WTC11 (cell line): ENCODE measurements at places on chromosomes 12 and 14.
A peak's percentile ranks its signal among the peaks of the same experiment; 100 is the strongest.

GRCh38 chr12:82325540-82326336 is 32.4 kb downstream of the CCDC59 start:
- DNase-seq = no peak

DNA sequence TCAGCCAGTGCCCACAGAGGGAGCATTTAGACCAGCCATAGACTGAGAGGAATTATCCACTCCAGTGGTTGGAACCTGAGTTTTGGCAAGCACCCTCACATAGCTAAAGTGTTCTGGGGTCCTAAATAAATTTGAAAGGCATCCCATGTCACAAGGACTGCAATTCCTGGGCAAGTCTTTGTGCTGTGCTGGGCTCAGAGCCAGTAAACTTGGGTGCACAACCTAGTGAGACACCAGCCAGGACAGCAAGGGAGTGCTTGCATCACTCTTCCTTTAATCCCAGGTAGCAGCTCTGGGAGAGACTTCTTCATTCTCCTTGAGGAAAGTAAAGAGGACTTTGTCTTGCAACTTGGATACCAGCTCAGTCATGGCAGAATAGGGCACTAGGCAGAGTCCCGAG is 142.0 kb upstream of the FSCB start:
- DNase-seq = no peak

GRCh38 chr12:66047411-66048021 is 83.0 kb downstream of the LLPH start:
- no peak for DNase-seq

DNA sequence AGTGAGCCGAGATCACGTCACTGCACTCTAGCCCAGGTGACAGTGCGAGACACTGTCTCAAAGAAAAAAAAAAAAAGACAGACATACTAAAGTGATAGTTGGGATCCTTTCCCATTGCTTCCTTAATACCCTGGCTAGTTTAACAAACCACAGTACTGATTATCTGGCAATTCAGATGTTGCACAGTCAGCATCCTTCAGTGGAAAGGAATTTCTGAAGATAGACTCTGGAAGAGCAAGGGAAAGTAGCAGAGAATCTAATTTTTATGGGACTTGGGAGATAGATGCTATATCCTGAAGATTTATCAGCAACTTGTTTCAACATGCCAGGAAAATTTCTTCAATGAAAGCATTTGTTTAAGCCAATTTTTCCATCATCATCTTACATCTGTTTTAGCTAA is 6.5 kb upstream of the PPFIBP1 start:
- no peak for DNase-seq

DNA sequence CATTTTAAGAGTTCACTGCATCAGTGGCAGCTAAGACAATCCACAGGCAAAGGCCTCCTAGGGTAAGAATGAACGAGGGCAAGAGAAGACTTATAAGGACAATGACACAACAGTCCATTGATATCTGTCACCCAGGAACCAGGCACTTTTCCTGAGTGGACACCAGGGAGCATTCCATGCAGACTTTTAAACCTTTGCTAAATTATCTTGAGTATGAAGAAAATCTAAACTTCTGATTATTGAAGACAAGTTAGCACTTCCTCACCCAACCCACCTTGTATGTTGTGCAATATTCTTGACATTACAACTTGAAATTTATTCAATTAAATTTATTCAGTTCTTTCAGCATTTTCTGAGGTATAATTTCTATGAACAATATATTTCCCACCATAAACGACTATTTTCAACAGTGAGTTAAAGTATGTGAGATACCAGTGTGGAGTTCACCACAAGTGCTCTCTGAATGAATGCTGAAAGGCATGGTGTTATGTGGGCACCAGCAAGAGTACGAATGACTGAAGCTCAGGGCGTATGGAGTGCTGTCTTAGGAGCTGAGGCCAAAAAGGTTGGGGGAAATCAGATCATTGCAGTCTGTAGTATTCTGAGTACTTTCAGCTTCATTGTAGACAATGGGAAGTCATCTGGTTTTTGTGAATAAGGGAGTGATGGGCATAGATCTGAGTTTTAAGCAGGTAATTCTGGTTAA is 124.3 kb upstream of the LMNTD1 start:
- no peak for DNase-seq

DNA sequence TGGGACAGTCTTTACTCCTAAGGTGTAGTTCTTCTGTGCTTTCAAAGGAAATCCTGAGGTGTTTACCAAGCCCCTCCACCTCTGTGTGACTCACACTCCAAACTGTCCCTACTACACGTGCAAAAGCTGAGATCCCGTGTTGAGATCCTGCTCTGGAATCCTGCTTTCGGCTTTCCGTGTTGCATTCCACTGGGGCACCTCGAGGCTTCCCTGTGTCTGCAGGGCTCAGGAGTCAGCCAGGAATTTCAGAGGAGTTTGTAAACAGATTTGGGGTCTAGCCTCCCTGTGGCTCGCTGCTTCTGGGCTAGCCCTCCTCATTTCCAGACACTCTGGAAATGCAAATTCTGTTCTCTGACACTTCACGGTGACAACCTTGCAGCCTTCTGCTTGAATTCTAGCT is 48.4 kb downstream of the CACNA2D4 start:
- no peak for DNase-seq

GRCh38 chr12:49636574-49636973 is 13.2 kb downstream of the PRPF40B start:
- DNase-seq = no peak

DNA sequence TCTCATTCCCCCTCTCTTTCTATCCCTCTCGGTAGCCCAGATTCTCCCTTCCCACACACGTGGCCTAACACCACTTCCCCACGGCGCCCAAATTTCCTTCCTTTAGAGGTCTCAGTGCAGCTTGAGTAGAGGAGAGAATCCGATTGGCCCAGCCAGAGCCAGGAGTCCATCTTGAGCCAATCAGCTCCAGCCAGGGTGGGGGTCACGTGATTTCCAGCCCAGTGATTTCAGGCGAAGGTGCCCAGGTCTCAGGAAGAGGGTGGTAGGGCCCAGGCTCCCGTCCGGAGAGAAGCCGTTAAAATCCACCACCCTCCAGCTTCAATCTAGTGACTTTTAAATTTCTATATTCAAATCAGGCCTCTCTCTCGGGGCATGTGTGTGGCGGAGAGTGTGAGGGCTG is 45.2 kb upstream of the MYL2 start:
- DNase-seq = no peak

DNA sequence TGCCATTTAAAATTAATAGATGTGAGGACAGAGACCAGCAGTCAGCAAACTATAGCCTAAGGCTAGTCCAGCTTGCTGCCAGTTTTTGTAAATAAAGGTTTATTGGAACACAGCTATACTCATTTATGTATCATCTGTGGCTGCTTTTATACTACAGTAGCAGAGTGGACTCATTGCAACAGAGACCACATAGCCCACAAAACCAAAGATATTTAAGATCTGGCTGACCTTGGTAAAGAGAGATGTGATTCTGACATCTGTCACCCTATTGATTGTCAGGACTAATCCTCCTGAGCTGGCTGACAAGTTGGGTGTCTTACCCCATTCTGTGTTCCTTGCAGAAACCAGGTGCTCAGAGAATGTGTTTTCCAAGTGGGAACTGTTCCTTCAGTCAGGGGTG is 99.9 kb downstream of the BEGAIN start:
- no peak for DNase-seq

DNA sequence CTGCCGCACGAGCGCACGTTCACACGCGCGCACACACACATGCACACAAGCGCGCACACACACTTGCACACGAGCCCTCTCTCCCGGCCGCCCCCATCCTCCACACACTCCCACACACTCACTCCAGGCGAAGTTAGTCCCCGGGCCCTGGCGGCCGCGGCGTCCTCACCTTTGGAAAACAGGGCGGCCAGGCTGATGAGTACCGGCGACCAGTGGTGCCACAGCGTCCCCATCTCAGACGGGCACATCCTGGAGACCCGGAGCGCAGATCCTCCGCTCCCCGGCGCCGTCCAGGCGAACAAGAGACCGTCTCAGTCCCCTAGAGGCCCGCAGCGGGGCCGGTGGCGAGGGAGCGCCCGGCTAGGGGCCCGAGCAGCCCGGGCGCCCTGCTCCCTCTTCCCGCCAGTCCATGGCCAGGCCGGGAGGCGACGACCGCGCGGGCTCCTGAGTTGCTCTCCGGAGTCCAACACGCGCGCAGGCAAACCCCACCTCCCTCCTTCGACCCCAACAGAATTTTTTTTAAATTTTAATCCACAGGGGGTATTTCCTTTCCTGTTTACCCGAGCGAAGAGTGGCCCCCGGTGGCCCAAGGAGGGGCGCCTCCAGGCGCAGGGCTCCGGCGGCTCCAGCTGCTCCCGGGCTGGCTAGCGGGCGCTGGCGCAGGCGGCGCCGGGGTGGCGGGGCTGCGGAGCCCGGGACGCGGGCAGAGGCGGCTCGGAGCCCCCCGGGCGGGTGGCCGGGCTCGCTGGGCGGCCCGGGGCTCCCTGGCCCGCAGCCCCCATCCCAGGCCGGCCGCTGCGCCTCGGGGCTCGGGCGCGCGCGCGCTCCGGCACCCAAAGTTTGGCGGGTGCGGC is 506 bp downstream of the TMEM132D start:
- peak; percentile 12 for DNase-seq

GRCh38 chr14:40525314-40525713 is 1081.4 kb upstream of the LRFN5 start:
- no peak for DNase-seq

DNA sequence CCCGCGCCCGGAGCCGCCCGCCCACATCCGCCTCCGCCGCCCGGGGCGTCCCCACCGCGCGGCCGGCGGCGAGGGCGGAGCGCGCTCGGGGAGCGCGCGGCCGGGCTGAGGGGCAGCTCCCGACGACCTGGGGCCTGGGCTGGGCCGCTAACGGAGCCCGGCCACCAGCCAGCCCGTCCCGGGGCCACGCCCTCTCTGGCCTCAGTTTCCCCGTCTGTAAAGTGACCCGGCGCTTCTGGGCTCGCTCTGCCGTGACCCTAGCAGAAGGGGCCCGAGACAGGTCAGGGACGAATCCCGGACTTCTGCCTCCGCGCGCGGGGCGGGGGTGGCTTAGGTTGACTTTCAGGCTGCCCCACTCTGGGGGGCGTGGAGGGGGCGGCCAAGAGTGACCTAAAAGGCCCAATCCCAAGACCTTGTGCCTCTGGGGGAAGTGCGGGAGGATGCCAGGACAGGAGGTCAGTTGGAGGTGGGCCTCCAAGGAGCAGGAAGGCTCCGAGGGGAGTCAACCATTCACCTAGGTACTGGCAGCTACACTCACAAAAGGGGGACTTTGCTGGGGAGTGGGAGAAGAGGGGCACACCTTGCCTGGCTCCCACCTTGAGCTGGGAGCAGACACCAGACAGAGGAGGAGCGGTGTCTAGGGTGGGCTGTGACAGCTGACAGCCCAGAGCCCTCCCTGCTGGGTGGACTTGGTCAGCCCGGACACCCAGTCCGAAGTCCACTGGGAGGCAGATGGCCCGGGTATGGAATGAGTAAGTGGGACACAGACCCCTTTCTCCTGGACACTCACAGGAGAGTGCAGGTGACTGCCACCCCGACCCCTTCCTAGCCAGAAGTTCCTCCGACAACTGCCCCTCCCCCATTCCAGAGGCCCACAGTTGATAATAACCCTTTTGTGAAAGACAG is 486 bp upstream of the AKT1 start:
- DNase-seq = no peak

- DNase-seq = no peak
Observed at GRCh38 chr12:75641031-75641780, 129.8 kb upstream of the KRR1 start.

- DNase-seq = peak; percentile 79
Observed at GRCh38 chr12:10722905-10723746, at the start of gene YBX3. YBX3 (minus strand) TSS chr12:10723323; CDS start chr12:10723111, 212 bp downstream.

GRCh38 chr12:95614390-95614982 is 63.2 kb upstream of the USP44 start:
- DNase-seq = no peak

- no peak for DNase-seq
Observed at GRCh38 chr14:50820786-50821509, 10.0 kb downstream of the NIN start.

DNA sequence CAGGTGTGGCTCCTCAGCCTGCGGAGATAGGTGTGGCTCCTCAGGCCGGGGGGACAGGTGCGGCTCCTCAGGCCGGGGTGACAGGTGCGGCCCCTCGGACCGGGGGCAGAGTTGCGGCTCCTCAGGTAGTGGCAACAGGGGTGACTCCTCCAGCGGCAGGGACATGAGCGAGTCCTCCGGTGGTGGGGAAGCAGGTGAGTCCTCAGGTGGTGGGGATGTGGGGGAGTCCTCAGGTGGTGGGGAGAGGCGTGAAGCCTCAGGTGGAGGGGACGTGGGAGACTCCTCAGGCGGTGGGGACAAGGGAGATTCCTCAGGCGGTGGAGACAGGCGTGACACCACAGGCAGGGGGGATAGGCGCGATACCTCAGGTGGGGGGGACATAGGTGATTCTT is 9.2 kb downstream of the KMT2D start:
- no peak for DNase-seq

- no peak for DNase-seq
Observed at GRCh38 chr12:108567406-108568337, 5.3 kb downstream of the ISCU start.

DNA sequence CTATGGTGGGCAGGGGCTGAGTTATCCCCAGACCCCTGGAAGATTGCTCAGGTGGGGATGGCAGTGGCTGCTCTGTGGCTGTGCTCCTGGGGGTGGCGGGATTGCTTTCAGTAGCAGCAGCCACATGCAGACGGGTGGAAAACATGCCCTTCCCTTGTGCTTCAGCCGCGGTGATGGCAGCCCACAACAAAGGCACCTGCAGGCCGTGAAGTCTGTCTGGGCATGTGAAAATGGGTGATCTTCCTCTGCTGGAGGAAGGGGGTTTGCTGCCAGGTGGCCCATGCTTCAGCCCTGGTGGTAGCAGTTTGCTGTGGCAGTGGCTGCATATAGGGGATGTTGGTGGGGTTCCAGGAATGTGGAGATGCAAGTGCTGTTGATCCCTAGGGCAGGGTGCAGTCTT is 326.2 kb upstream of the RGS6 start:
- no peak for DNase-seq

GRCh38 chr12:2138871-2139308 is 86.1 kb downstream of the CACNA1C start:
- no peak for DNase-seq
